NCI-H460 (cell line): ENCODE measurements at places on chromosomes 2 and 18. TPM values are rescaled to one million over a fixed set of nuclear protein-coding genes. Genes with fewer than 3 reads are reported as not detected.
A peak's percentile ranks its signal among the peaks of the same experiment; 100 is the strongest.

The GNLY gene
- not detected in 2 replicates for total RNA-seq

The GALNT5 gene
- 2.2 and 3.0 TPM in 2 replicates for total RNA-seq

DNA sequence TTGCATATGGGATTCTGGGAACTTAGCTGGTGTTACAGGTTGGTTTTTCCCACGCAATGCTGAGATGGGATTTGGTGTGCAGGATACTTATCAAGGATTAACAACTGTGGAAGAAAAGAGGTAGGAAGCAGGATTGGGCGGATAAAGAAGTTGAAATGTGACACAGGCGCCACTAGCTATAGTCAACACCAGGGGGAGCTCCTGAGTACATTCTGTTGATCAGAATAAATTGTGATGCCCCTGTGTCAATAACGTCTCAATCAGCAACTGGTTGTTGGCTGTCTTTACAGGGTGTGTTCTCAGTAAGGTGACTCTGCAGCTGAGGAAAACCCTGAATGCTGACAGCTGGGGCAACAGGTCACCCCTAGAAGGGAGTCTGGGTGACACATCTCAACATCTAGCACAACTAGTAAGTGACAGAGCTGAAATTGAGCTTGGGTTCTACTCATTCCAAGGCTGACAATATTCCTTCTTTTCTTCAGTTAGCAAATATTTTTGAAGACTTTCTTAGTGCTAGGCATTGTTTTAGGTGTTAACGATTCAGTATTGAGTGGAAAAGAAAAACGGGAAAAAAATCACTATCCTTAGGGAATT, 143.0 kb downstream of the ARL6IP6 start:
- DNase-seq, result peak; percentile 33

DNA sequence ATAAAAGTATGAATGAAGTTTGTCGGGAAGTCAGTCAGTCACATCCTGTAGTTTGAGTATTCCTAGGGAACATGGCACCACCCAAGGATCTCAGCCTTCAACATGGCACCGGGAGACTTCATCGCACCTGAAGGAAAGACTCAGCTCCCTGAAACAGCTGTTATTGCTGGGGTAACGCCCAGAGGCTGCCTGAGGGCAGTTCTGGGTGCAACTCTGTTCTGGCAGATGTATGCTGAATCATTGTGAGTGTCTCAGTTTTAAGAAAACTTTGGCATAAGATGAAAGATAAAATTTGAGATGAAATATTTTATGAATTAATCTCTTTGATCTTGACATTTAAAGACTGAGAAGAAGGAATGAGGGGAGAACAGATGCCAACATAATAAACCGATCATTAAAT, 49.9 kb upstream of the SERPINB2 start:
- no peak for DNase-seq

DNA sequence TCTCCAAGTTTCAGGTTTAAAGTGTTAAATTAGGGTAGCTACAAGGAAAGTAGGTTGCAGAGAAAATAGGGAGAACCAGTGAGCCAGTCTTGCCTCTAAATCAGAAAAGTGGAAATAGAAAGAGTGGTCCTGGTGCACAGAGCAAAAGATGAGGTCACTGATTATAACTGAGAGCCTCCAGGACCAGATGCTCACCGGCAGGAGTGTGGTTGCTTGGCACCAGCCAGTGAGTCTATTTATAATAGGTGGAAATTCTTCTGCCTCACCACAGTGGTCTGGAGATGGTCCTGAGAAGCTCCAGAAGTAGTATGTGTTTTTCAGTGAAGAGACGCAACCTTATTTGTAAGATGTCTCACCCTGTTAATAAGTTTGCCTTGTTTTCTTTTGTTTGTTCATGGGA, 373.9 kb upstream of the KCNJ3 start:
- no peak for DNase-seq
